ENCODE measurements at places on chromosomes 4 and X.

DNA sequence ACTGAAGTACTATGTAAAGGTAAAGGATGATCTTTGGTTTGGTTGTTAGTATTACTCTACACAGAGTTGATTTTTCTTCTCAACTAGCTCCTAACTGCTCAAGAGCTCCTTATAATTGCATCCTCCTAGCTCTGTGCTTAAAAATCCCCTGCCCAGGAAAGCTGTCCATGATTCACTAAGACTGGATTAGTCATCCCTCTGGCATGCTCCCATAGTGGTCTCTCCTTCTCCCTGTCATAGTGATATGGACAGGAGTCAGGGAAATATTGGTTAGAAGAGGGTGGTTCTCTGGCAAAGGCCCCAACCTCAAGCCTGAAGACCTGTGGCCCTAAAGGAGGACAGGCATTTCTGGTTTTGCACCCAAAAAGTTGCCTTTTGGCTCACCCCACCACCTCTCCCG lies 242.3 kb upstream of the KCNIP4 start:
- H3K4me3 ChIP-seq, result no peak overlapping the region
- no peaks in the 10 kb centered on the region for H3K27me3 ChIP-seq
- H3K36me3 ChIP-seq, result no peaks in the 10 kb centered on the region
- DNase-seq, result no peak

- H3K27ac ChIP-seq, result no peak overlapping the region
- H3K36me3 ChIP-seq, result peaks cover 4% of the 10 kb centered on the region
- no peak overlapping the region for H3K4me3 ChIP-seq
Measured at GRCh38 chrX:72236841-72237240, 2.0 kb downstream of the ERCC6L start.

DNA sequence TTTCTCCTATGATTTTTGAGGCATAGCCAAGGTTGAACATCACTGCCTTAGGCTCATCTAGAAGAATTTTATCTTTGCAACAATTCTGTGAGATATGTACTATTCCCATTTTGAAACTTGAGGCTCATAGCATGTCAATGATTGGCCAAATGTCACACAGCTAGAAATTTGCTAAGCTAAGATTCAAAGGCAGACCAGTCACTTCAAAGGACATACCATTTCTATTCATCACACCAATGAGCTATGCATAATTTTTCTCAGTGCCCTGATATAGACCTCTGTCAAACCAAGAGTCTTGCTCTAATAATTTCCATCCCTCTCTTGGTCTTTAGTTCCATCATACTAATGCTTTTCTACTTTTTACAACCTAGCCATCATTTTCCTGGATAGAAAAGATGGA lies 27.6 kb upstream of the SERTM2 start:
- no peak for DNase-seq
- H3K27ac ChIP-seq, result no peak overlapping the region
- no peaks in the 10 kb centered on the region for H3K4me1 ChIP-seq
- H3K27me3 ChIP-seq, result no peaks in the 10 kb centered on the region
- no peaks in the 10 kb centered on the region for H3K36me3 ChIP-seq

DNA sequence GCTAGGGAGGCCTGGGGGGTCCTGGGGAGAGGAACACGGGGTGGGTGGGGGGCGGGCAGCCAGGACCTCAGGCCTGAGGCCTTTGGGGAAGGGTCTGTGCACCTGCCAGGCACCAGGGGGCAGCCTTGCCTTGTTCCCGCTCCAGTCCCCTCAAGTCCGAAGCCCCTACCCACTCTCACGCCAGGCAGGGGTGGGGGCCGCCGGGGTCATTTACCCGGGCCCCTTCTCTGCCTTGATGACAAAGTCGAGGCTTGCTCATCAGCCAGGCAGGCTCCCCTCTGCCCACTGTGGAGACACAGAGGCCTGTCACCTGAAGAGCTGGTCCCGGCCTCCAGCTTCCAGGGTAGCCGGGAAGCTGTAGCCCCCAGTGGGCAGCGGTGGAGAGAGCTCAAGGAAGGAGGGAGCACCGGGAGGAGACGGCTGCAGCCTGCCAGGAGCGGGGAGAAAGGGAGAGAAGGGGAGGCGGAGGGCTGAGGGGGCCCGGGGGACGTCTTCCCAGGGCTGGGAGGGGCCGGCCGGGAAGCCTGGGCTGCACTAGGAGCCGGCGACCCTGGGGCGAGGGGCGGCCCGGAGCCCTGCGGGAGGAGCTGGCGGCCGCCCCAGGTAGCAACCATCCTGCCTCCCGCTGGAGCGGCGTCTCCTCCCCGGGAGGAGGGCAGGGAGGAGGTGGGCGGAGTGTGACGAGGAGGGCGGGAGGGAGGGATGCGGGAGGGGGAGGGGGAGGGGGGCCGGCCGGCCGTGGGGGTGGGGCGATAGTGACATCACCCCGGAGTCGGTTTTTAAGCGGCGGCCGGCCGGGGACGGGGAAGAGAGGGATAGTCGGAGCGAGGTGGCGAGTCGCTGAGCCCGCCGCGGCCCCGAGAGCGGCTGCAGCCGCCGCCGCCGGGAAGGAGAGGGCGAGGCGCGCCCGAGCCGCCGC lies at the start of gene SLC6A8:
TSS of gene SLC6A8 (plus strand) at position 806 of the 919 bp plus-strand sequence. CDS start 649 bp downstream, outside the sequence.
- DNase-seq, result peak; percentile 7
- no peaks in the 10 kb centered on the region for H3K36me3 ChIP-seq
- no peak within 1 kb of the TSS for H3K27ac ChIP-seq

- DNase-seq, result no peak
- H3K27ac ChIP-seq, result no peak overlapping the region
- no peaks in the 10 kb centered on the region for H3K36me3 ChIP-seq
- H3K4me3 ChIP-seq, result no peak overlapping the region
- no peaks in the 10 kb centered on the region for H3K4me1 ChIP-seq
Measured at GRCh38 chrX:150536455-150537116, 31.8 kb upstream of the MTM1 start.
